ENCODE measurements at places on chromosomes 2 and 18.

GRCh38 chr2:15725101-15725781 lies 133.6 kb downstream of the DDX1 start:
- DNase-seq, result no peak

- peak; percentile 88 for DNase-seq
Measured at GRCh38 chr2:30239308-30239985, 8.1 kb downstream of the LBH start.

GRCh38 chr2:160418853-160419252 lies 74.8 kb downstream of the RBMS1 start:
- no peak for DNase-seq

- DNase-seq, result no peak
Measured at GRCh38 chr2:10532638-10533101, 84.5 kb upstream of the ODC1 start.

DNA sequence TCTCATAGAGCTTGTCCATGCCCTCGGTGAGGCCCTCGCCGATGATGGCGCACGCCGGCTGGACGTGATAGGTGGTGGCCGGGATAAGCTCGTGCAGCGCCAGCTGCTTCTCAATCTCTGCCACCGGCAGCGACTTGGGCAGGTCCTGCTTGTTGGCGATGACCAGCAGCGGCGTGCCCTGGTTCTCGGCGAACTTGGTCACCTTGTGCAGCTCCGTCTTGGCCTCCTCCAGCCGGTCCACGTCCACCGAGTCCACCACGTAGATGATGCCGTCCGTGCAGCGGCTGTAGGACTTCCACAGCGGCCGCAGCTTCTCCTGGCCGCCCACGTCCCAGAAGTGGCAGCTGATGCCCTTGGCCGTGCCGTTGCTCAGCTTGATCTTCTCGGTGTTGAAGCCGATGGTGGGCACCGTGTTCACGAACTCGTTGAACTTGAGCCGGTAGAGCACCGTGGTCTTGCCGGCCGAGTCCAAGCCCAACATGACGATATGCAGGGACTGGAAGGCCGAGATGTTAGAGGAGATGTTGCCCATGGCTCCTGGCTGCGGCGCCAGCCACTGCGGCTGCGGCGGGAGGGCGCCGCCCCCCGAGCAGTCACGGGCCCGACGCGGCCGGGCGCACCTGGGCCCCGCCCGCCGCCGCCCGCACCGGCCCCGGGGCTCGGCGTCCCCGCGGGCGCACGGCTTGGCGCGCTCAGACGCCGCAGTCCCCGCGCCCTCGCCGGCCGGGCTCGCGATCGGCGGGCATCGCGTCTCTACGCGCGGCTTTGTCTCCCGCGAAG lies 636 bp downstream of the ARL4C start:
- DNase-seq, result peak; percentile 40

GRCh38 chr2:870426-870825 lies 80.2 kb upstream of the SNTG2 start:
- no peak for DNase-seq

DNA sequence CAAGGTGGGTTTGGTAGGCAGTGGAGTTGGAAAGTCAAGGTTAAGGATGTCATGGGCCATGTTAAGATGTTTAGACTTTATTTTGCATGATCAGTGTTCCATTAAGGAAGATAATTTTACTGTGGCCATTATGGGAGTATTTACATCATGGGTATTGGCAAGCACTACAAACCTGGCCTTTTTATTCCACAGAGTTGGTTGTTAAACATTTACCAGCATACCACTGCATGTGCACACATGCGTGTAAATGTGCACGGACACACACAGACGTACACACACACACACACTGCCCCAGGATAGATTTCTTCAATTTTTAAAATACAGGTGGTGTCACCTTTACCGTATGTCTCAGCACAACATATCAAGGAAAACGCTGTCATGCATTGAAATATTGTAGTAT lies 51.4 kb upstream of the ITGA6 start:
- DNase-seq, result no peak

DNA sequence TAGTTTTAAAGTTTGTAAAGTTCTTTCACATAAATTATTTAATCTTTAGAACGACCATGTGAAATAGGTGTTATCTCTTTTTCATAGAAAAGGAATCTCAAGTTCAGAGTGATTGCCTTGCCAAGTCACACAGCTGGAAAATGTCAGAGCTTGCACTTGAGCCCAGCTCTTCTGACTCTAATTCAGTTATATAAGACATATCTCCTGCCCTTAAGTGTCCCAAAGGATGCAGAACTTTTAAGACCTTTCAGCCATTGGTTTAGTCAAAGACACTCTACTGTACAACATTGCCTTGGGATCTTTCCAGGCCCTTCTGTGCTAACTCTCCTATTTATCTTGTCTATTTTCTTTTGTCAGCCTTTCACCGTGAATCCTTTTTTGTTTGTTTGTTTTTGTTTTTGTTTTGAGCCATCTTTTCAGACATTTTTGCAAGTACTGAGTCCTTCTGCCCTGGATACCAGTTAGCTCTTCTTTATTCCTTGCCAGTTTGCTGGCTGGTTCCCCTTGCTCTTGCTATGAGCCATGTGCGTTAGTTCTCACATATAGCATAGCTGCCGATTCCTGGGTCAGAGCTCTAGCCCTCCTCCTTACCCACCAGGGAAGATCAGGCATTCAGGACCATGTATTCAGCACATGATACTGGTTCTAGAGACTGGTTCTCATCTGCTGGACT lies 160.0 kb upstream of the MYO3B start:
- DNase-seq, result no peak

- no peak for DNase-seq
Measured at GRCh38 chr2:191436368-191437055, 191.3 kb downstream of the MYO1B start.

DNA sequence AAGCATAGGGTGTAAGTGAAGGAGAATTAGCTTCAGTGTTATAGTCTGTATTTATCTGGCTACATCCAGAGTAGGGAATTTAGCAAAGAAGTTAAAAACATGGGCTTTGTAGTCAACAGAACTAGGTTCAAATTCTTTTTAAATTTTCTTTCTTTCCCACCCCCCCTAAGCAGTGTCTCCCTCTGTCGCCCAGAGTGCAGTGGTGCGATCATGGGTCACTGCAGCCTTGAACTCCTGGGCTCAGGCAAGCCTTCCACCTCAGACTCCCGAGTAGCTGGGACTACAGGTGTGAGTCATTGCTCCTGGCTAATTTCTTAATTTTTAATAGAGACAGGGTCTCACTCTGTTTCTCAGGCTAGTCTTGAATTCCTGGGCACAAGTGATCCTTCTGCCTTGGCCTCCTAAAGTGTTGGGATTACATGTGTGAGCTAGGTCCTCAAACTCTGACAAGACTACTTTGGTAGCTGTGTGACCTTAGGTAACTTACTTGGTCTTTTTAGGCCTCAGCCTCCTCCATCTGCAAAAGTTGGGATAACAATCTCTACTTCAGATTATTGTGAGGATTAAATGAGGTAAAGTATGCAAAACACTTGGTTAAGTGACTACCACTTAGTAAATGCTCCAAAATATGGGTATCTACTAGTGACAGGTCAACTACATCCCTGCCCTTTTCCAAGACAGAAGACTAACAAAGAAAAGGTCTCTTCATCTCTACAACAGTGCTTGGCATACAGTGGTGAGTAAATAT lies 17.8 kb downstream of the DOK1 start:
- DNase-seq, result no peak

Data from LHCN-M2 (cell line).